Activated T-helper 9 cell treated with anti-CD3 and anti-CD28 coated beads, Interleukin-2, amount 50 U/mL, for 16 hours (primary cell): ENCODE measurements at places on chromosomes 11 and 22.

DNA sequence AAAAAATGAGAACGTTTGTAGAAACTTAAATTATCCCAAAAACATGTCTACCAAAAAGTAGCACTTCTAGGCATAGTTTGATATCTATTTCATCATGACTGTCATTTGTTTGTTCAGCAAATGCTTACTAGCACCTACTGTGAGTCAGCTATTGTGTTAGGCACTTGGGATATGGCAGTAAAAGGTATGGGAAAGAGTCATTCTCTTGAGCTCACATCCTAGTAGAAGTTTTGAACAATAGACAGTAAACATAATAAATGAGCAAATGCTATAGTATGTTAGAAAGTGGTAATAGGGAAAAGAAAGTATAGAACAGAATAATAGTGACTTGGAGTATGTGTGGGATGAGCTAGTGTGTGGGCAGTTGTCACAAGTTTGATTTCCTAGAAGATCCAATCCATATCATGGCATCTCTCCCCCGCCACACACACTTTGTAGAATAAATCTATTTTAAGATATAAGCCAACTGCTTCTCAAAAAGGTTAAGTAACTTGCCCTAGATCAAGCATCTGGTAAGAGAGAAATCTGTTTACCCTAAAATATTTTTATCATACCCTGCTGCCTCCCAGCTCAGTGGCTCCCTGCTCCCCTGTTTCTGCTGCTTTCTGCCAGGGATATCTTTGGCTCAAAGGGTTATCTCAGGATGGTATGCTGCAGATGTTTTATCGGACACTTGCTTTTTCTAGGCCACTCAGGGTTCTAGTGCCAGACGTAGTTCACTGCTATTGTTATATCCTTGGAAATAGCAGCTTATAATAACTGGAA, 129.7 kb downstream of the NCAM1 start:
- no peak for DNase-seq

GRCh38 chr22:24848559-24849168, 42.7 kb downstream of the SGSM1 start:
- no peak for DNase-seq

DNA sequence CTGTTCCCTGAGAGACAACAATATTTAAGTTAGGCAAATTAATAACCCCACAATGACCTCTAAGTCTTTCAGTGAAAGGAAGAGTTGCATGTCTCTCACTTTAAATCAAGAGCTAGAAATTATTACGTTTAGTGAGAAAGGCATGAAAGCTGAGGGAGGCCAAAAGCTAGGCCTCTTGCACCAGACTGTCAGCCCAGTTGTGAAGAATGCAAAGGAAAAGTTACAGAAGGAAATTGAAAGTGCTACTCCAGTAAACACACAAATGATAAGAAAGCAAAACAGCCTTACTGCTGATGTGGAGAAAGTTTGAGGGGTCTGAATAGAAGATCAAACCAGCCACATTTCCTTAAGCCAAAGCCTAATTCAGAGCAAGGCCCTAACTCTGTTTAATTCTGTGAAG, 45.0 kb downstream of the BBOX1 start:
- DNase-seq = no peak

GRCh38 chr11:67505605-67506396, 638 bp upstream of the PITPNM1 start:
- DNase-seq = peak; percentile 87

- DNase-seq = no peak
Observed at GRCh38 chr22:25447067-25447685, 117.3 kb upstream of the GRK3 start.

DNA sequence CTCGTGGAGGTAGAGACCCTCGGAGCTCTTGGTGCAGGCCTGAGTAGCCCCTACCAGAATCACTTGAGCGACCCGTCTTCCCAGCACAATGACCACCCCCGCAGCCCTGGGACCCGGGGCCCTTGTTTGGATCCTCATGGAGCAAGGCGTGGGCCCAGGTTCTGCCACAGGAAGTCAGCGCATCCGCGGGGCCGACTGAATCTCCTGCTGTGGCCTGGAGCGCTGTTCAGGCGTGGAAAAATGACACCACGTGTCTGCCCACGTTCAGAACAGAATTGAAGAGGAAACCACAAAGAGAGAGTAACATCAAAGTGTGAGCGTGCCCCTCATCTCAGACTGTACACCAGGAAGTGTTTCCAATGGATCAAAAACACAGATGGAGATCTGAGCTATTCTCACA, 1479.2 kb downstream of the TBC1D22A start:
- no peak for DNase-seq

DNA sequence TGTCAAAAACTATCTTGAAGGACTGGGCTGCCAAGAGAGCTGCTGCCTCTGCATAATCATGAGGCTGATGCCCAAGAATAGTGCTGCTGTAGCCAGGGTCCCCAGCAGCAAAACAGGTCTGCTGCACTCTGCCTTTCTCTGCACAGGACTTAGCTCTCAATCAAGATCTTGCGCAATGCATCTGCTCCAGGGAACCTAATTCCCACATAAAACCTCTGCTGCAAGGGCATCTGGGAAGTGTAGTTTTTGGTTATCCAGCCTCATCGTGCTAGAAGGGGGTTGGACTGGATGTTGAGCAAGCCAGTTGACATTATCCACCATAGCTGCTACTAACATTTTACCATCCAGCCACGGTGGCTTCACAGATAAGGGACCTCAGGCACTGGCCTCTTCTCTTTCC, 192.7 kb downstream of the C11orf91 start:
- DNase-seq = no peak

DNA sequence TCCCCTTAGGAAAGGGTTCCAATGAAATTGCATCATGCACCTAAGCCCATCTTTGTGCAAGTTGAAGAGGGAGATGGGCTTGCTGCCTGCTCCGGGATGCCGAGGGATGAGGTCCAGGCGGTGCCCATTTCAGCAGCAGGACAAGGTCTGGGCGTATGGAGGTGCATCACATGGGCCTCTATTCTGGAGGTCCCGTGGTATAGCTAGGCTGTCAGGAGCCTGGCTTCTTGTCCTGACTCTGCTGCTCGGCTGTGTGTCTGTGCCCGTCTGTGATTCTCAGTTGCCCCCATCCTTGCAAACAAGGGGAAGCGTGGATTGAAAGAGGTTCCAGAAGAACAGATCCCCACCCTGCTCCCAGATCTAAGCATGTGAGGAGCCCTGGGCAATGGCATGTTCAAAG, 130.0 kb downstream of the OSBP2 start:
- DNase-seq = no peak

- DNase-seq = no peak
Observed at GRCh38 chr11:18253233-18253632, 4.8 kb upstream of the SAA2 start.

GRCh38 chr11:44446366-44446762, 119.1 kb upstream of the CD82 start:
- no peak for DNase-seq

- DNase-seq = no peak
Observed at GRCh38 chr11:43908191-43908590, 27.6 kb downstream of the ALKBH3 start.

DNA sequence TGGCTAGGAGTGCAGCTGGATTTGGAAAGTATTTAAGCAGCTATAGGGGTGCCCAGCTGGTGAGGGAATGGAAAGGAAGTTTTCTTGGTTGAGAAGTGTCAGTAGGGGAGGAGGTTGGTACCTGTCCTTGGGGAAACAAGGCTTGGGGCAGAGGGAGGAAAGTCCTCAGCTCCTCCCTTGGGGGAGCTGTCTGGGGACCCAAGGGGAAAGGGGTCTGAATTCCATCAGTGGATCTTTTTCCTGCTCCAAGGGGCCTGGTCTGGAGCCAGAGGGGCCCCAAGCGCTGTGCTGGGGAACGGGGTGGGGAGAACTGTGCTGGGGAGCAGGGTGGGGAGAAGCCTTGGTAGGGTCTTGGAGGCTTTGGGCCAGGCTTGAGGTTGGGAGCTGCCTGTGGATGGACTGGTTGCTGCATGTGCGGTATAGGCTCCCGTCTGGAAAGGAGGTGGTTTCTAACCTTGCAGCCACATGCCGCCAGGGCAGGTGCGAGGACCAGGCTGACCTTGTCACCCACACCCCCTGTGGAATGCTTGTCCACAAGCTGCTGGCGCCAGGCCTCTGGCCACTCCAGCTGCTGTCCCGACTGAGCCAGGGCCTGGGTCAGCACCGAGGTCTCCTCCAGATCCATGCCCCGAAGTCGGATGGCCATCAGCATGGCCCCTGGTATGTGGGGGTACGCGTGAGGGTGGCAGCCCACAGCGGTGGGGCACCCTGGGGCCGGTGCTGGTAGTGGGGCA, 963 bp downstream of the TYMP start:
- no peak for DNase-seq

GRCh38 chr11:83035070-83035854, 36.4 kb downstream of the RAB30 start:
- no peak for DNase-seq

DNA sequence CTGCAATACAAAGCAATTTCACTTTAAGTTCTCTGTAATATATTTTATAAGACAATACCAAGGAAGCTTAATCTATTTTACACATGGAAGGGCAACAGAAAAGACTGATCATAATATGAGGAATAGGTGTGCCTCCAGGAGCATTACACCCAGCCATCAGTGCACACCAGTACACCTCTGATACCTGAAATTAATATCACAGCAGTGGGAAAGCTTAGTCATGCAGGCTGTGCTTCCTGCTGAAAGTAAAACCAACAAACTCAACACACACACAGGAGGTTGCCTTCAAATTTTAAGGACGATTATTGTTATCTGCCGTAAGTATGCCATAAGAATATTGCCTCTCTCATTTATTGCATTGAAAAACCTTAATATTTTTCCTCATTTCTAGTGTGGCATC, 1119.1 kb upstream of the TENM4 start:
- DNase-seq = no peak

DNA sequence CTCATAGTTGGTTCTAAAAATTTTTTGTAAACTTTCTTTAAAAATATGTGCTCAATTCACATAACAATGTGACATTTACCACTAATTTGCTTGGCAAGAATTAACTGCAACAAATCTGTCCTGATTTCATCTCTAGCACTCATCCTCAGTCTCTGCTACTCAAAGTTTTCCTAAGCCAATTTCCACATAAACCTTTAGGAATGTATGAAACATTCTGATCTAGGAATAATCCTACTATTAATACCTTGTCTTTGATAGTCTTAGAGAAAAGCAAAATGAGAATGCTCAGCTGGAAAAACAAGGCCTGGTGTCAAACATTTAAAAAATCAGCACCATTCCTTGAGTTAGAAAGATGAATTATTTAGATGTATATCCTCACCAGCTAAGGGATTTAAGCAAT, 114.3 kb downstream of the CD44 start:
- DNase-seq = no peak

DNA sequence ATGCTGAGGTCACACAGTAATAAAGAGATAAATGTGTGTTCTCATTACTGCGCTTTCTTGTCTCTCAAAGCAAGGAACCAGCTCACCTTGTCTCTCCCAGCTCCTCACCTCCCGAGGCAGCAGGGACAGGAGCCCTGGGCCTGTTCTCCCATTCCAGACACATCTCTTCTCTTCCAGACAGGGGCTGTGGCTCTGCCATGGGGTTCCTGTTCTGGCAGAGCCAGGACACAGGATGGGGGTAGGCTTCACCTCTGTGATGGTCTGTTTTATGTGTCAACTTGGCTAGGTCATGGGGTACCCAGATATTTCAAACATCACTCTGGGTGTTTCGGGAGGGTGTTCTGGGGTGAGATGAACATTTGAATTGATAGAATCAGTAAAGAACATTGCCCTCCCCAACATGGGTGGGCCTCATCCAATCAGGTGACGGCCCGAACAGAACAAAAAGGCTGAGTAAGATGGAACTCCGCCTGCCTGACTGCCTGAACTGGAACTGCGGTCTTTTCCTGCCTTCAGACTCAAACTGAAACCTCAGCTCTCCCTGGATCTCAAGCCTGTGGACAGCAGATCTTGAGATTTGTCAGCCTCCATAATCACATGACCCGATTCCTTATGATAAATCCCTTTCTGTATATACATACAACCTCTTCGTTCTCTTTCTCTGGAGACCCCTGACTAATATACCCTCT, 2.0 kb upstream of the VSIG10L2 start:
- no peak for DNase-seq

DNA sequence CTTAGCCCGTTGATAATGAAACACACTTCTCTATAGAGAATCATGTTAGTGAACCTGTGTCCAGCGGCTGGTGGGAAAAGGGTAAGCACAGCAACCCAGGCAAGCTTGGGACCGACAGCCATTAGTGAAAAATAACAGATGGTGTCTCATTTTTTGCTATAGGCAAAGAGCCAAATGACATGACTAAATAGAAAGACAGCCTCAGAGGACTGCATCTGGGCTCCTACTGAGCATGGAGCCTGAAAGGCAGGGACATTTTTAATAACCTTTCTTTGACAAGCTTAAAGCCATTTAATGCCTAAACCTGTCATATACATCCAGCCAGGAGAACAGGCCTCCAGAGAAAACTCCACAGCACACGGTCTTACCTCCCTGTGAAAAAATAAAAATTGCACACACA, 67.0 kb downstream of the FANCF start:
- DNase-seq = no peak

DNA sequence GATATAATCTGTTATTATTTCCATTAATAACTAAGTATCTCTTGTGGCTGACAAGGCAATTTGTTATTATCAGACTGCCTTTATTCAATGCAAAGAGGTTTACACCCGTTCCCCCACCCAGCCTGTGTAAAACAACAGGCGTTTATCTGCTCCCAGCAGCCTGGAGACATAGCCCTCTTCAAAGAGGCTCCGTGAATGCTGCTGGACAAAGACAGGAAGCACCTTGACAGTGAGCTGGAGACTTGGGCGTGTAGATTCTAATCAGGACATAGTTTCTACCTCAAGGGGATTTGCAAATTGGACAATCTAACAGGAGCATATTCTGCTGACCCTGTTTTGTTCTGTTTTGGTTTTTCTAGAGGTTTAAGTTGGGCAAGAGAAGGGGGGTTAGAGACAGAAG, 733.0 kb upstream of the KIRREL3 start:
- DNase-seq = no peak

DNA sequence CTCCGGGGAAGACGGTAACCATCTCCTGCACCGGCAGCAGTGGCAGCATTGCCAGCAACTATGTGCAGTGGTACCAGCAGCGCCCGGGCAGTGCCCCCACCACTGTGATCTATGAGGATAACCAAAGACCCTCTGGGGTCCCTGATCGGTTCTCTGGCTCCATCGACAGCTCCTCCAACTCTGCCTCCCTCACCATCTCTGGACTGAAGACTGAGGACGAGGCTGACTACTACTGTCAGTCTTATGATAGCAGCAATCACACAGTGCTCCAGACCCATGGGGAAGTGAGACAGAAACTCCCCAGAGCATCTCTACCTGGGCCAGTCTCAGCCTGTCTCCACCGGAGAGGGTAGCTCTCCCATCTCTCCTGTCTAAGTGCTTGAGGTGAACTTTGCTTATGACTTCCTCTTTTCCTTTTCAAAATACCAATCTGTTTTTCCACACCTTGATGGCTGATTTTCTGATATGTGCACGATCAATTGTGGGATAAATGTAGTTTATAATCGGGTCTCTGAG, 48.5 kb upstream of the VPREB1 start:
- DNase-seq = no peak

- DNase-seq = no peak
Observed at GRCh38 chr11:111562692-111563389, 22.3 kb downstream of the LAYN start.

GRCh38 chr11:129595038-129595962, 219.7 kb downstream of the BARX2 start:
- DNase-seq = no peak

GRCh38 chr11:15212876-15213275, 98.2 kb downstream of the INSC start:
- DNase-seq = no peak

GRCh38 chr11:8071616-8072581, 9.1 kb upstream of the TUB start:
- DNase-seq = no peak
